NT2/D1 (cell line): ENCODE measurements at places on chromosomes 2 and 18.

- DNase-seq: no peak
Observed at GRCh38 chr2:175462246-175462645, 280.7 kb upstream of the ATP5MC3 start.

GRCh38 chr18:79107886-79108285, 38.7 kb downstream of the ATP9B start:
- no peak for DNase-seq

DNA sequence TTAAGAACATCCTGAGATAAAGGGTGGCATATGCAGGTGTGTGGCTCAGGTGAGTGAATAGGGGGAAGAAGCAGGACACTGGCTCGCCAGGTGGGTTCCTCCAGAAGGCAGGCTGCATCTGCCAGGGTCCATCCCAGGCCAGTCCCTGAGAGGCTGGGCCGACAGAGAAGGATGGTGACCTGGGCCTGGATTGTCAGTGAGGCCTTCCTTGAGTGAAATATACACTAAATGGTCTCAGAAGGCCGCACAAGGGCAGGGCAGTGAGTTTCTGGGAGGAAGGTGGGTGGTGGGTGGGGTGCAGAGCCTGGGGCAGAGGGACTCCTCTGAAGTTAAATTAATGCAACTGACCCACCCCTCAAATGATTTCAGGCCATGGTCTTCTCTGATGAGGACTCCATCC, 182.1 kb downstream of the ANKRD30B start:
- DNase-seq: no peak

GRCh38 chr2:154449951-154450658, 248.4 kb upstream of the KCNJ3 start:
- DNase-seq: no peak

GRCh38 chr18:10072671-10073175, 158.9 kb downstream of the VAPA start:
- no peak for DNase-seq

- no peak for DNase-seq
Observed at GRCh38 chr2:238603596-238603995, 176.9 kb downstream of the ASB1 start.

- no peak for DNase-seq
Observed at GRCh38 chr2:68341062-68341329, 21.2 kb upstream of the CNRIP1 start.

- DNase-seq: no peak
Observed at GRCh38 chr2:3200420-3200939, 177.1 kb downstream of the EIPR1 start.

DNA sequence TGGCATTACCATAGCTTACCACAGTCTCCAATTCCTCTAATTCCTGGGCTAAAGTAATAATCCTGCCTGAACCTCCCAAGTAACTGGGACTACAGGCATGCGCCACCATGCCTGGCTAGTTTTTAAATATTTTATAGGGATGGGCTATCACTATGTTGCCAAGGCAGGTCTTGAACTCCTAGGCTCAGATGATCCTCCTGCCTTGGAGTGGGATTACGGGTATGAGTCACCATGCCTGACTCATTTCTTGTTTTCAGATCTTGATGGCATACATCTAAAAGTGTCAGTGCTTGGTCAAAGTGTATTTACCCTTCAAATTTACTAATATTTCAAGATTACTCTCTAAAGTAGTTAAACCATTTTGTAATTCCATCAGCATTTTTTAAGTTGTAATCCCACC, 9.4 kb upstream of the SOCS6 start:
- no peak for DNase-seq

GRCh38 chr2:11799826-11800225, 53.4 kb downstream of the LPIN1 start:
- DNase-seq: no peak

DNA sequence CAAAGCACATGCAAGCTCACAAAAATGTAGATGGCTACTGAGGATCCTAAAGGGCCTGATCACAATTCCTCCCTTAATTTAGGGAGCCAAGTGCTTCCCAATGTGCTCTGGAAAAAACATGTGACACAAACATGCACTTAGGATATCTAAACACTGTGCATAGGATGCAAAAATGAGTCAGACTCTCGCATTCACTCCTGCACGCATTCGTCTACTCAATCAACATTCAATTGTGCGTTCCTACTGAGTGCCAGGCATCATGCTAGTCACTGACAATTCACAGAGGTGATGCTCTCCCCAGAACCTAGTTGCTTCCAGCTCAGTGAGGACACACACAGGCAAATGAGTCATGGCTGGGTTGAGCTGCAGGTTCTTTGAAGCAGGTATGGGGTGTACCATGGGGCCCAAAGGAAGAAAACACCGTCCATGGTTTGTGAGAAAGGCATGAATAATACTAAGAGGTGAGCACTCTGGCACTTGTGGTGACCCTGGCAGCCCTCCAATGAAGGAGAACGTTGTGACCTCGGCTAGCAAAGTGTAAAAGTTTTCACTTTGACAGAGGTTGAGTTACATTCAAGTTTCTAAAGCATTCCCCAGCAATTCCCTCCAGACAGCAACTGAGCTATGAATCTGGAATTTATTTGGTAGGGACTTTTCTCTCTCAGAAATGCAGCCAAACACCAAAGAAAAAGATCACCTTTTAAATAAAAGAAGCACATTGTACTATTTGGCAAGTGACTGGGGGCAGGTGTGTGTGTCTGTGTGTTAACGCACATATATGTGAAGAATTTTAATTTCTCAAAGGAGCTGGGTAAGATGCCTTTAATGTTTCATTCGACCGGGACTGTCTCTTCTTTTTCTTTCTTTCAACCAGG, 173.3 kb downstream of the ALPK2 start:
- no peak for DNase-seq

DNA sequence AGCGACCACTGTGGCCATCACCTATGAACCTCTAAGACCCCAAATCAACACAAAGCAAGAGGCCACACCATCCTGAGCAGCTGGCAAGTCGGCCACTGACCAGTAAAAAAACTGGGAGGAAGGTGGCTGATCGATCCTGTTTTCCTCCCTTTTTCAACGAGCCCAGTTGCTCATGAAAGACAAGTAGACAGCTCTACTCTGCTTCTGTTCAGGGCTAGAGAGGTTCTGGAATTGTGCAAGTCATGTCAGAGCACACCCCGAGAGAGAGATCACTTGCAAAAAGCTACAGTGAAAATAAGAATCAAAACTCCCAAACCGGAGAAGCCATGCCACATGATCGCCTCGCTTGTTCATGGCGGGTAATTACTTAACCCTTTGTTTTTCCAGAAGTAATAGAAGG, 34.6 kb downstream of the ZNF516 start:
- no peak for DNase-seq

- DNase-seq: no peak
Observed at GRCh38 chr2:121419081-121419699, 111.5 kb upstream of the RNU4ATAC start.

DNA sequence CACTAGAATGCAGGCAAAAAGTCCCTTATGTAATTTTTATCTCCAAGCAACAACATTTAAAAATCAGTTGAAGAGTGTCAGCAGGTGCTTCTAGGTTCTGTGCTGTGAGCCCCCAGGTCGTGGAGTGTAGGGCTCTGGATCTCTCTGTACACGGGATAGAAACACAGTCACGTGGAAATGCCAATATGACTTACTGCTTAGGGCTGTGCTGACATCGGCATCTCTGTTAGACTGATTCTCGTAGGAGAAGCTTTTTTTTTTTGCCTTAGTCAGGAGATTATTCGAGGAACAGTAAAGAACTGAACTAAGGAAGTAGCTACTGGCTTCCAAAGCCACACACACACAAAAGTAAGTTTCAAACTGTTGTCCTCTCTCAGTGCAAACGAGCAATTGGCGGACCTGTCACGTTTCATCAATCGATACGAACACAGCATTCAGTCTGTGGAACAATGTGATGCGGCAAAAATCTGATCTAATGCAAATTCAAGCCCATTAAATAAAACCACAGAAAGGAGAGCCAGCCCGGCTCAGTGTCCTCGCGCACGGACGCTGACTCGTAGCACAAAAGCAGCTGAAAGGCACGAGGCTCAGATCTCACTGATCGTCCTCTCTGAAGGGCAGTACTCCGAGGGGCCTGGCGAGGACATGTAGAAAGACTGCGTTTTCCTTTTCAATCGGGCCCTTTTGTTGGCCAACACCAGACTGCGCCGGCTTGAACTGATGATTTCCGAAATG, 41.5 kb downstream of the PRELID3A start:
- no peak for DNase-seq
